GM04503 (cell line): ENCODE measurements at places on chromosomes 7 and 10.

DNA sequence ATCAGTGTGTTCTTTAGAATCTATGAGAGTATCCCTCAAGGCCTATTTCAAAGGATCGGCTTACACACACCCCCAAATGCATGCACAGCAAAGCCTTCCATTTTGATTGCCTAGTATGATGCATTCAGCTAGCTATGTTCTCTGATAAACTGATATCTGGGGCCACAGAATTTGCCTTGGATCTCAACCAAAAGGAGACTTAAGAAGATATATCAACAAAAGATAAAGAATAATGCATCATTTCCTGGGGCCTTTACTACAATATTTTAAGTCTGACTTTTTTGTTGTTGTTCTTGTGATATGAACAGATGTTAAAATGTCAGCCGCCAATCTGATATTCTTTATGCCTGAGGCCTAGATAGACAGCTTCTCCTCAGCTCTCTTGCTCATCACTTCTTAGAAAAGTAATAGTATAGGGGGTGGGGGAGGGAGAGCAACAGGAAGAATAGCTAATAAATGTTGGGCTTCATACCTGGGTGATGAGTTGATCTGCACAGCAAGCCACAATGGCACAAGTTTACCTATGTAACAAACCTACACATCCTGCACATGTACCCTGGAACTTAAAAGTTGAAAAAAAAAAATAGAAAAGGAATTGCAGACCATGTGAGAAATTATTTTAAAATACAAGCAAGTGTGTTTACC is 792.9 kb upstream of the GHITM start:
- no peak for DNase-seq

DNA sequence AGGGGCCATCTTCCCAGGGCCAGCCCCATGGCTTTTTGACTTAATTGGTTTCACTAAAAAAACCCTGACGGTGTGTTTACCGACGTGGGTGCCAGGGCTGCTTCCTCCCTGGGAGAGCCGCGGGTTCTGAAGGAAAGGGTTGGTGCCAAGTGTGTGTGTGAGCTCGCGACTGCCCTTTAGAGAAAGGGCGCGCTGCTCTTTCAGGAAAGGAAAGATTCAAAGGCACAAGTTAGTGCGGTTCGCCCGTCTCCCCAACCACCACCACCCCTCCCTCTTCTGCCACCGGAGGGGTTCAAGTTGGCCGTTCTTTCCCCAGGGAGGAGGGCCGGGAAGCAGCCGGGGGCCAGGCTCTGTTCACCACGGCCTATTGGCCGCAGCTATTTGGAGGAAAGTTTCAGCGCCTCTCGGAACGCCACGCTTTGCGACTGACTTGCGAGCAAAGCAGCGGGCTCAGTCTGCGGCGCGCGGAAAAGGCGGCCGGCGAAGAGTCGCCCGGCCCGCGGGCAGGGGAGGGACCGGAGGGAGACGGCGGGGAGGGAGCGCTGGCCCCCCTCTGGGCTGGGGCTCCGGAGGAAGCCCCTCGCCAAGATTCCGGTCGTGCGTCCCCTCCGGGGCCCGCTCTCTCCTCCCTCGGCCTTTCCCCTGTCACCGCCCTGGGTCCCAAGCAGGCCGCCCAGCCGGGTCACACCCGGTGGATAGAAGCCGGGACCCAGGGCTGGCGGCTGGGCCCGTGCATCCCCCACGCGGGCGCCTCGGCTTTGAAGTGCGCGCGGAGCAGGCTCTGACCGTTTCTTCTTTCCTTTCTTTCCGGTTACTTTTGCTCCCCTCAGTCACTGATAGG is 165.9 kb upstream of the PPP1R3A start:
- no peak for DNase-seq

DNA sequence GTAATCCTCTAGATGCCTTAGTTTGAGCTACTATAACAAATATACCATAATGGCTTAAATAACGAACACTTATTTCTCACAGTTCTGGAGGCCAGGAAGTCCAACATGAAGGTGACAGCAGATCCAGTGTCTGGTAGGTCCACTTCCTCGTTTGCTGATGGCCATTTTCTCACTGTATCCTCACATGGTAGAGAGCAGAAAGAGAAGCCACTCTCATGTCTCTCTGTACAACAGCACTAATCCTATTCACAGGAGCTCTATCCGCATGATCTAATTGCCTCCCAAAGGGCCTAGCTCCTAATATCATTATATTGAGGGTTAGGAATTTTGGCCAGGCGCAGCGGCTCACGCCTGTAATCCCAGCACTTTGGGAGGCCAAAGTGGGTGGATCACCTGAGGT is 10.2 kb downstream of the HIBADH start:
- DNase-seq: no peak

GRCh38 chr10:66713387-66713786 is 212.4 kb upstream of the LRRTM3 start:
- DNase-seq: no peak

DNA sequence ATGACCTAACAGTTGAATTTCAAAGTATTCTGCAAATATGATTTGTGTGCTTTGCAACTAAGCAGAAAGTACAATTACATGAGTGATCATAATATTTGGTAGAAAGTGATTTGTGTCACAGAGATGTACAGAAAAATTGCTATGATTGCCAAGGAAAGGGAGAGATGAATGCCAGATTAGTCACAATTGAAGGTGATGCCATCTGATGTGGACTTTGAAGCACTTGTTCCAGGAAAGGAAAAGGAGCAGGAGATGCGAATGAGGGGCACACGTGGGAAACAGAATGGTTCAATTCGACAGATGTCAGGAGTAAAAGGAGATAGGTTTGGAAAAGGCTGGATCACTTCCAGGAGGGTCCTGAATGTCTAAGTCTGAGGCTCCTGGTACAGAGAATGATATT is 153.1 kb upstream of the LAMB4 start:
- no peak for DNase-seq

GRCh38 chr10:111137587-111137986 is 60.8 kb downstream of the ADRA2A start:
- no peak for DNase-seq
